NCI-H524 treated with DMSO at 0.1 percent for 48 hours (cell line): ENCODE measurements at places on chromosomes 7 and 10.

DNA sequence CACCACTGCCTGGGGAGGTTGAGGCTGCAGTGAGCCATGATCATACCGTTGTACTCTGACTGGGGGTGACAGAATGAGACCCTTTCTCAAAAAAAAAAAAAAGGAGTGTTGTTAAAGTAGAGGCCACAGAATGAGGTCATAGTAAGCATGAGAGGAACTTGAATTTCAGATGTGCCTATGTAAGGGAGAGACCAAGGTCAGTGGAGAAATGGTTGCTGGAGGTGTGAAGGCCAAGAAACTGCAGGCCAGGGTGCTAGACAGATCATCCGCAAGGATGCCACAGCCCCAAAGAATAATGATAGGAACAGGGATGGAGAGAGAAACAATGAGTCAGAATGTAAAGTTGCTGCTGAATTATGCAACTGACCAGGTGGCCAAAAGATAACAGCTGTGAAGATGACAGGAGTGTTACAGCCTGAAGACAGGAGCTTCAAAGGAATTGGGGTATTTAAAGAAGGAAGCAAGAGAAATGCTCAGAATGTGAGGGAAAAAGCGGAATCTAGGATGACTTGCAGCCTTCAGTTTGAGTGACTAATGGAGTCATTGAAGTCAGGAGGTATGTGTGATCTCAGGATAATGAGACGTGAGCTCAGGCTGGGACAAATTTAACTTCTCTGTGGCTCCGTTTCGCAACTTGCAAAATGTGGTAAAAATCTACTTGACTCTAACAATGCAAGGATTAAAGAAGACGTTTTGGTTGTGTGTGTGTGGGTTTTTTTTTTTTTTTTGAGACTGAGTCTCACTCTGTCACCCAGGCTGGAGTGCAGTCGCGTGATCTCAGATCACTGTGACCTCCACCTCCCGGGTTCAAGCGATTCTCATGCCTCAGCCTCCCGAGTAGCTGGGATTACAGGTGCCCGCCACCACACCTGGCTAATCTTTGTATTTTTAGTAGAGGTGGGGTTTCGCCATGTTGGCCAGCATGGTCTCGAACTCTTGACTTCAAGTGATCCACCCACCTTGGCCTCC, 22.2 kb downstream of the TYW1B start:
- DNase-seq = no peak

GRCh38 chr10:30813872-30814481, 184.4 kb upstream of the LYZL2 start:
- DNase-seq = no peak

DNA sequence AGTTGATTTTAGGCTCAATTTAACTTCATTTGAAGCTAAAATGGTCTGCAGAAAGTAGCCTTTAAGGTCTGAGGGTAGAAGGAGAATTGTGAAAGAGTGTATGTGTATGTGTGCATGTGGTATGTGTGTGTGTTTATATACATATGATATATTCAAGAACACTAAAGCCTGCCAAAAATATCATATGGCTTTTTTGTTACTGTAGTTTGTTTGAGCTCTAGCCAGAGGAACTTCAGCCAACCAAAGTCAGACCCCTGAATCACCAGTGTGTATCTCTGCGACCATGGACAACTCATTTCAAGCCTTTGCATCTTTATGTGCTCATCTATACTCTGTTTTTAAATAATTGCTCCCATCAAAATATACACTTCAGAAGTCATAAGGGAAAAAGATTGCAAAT, 58.4 kb upstream of the HDAC9 start:
- DNase-seq = no peak

- no peak for DNase-seq
Observed at GRCh38 chr7:88522771-88523293, 216.1 kb upstream of the STEAP4 start.

DNA sequence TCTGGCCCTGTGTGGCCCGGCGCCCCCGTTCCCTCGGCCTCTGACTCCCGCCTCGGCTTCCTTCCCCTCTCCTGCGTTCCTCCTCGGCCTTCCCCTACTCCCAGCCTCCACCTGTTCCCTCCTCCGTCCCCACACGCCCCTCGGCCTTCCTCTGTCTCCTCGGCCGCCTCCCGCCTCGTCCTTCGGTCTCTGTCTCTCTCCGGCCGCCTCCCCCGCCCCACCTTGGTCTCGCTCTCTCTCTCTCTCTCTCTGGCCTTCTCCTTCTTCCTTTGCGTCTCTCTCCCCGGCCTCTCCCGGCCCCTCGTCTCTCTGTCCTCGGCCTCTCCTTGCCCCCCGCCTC, 588 bp downstream of the GET4 start:
- no peak for DNase-seq

DNA sequence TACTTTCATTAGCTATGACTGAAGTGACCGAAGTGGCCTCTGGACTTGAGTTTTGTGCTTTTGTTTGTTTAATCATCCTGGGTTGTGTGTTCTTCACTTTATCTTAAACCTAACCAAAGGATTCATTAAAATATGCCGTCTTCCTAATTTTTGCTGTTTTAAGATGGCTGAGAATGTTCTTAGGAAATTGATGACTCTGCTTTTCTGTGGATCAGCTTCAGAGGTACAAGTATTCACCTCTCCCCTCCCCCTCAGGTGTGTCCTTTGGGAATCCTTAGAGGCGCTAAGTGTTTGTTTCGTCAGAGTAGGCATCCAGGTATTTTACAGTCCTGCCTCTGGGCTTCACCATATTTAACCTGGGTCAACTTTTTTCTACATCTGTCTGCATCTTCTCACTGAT, 1.1 kb downstream of the CCDC126 start:
- no peak for DNase-seq

- no peak for DNase-seq
Observed at GRCh38 chr10:17217631-17218232, 10.3 kb upstream of the VIM start.

DNA sequence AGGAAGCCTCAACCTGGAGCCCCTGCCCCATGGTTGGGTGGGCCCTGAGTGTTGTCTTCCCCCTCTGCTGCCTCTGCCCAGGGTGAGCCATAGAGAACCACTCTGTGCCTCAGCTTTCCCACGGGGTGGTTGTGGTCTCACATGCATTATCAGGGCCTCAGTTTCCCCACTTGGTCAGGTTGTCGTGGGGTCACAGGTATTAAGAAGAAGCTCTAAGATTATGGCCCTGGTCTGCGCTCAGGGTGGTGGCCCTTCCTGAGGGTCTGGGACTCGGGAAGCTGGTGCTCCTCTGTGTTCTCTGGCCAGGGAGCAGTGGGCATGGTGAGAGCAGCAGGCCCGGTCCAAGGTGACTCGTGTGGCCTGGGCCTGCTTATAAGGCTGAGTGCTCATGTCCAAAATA, 17.8 kb downstream of the LRRC27 start:
- DNase-seq = no peak

DNA sequence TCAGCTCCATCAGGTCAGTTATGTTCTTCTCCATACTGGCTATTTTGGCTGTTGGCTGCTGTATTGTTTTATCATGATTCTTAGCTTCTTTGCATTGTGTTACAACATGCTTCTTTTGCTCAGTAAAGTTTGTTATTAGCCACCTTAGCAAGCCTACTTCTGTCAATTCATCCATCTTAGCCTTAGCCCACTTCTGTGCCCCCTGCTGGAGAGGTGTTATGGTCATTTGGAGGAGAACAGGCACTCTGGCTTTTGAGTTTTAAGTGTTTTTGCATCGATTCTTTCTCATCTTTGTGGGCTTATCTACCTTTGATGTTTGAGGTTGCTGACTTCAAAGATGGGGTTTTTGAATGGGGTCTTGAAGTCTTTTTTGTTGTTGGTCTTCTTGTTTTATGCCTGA, 204.6 kb upstream of the FOXP2 start:
- no peak for DNase-seq

- no peak for DNase-seq
Observed at GRCh38 chr10:1544209-1544673, 193.1 kb downstream of the ADARB2 start.

DNA sequence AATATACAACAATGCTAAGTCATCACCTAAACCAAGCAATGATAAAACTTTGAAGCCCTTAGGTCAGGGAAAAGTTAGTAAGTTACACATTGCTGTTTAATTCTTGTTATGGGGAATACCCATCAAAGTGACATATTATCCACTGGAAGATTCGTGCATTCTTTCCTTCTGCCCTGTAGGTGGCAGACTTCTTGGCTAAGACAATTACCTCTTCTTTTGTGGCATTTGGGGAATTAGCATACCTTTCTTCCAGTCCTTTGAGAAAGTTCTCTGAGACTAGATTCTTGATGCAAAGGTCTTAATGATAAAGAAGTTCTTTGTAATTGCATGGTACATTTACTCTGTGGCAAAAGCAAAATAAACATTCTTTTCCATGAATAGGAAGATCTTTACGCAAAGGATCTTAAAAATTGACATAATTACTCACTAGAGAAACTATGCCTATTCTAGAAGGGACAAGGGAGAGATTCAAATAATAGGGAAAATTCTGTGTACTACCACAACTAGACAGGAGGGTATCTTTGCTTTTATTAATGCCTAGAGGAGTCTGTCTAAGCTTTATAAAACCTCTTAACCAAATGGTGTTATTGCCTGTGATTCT, 395.9 kb downstream of the GRM8 start:
- DNase-seq = no peak

DNA sequence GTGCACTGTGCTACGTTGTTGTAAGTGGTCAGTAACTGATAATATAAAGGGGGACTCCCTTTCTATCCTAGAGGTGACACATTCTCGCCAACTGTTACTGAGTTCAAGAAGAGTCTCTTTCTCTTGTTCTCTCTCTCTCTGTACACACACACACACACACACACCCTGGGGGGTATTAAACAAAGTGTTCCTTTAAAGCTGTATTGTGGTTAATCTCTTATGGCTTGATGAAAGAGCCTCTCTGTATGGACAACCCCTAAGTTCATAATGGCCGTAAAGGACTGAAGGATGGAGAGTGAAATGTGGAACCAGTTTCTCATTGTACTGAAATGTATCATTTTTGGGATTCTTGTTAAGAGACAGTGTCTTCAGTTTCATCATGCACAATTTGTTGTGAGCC, 145.2 kb upstream of the BMPER start:
- DNase-seq = no peak

- no peak for DNase-seq
Observed at GRCh38 chr7:132030086-132030568, 473.7 kb upstream of the PODXL start.

DNA sequence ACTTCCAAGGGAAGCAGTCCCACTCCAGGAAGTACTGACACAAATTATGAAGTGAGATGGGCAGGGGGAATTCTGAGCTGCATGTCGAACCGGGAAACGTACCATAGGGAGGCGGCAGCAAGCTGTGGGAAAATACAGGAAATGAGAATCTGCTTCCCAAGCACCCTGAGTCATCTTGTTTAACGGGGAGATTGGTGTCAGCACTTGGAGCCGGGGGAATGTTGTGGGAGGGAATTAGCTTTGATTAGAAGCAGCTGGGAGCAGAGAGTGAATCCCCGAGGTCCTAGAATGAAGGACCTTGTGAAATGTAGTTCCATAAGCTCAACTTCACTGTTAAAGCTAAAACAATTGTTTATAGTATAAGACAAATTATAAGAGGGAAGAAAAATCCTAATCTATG, 141.4 kb upstream of the PRKCQ start:
- DNase-seq = no peak

DNA sequence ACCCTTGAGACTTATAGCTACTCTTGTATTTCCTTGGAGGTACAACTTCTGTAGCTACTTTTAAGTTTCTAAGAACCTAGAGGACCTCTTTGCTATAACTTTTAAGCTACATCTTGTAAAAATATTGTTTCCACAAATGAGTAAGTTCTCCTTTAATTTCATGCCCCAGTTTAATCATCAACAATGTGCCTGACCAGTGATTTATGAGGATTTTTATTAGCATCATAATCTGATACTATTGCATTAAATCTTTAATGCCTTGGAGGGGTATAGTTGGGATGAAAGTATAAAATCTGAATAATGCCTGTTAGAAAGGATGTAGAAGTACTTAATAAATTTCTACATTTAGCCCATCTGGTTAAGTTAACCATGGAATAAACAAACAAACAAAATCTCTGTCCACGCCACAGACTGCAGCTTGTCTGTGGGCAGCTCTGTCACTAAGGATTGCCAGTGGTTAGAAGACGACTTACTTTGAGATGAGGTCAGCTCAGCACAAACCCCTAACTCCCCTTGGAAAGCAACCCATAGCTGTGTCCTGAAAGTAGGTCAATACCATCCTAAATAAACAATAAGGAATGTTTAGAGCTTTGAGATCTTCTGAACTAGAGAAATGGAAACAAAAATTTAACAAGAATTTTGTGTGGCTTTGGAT, 18.3 kb downstream of the UBE2D1 start:
- DNase-seq = no peak
